ENCODE measurements at places on chromosomes 11 and 22.

GRCh38 chr11:64448599-64449380 lies 89.8 kb downstream of the RPS6KA4 start:
- DNase-seq: peak; percentile 70

DNA sequence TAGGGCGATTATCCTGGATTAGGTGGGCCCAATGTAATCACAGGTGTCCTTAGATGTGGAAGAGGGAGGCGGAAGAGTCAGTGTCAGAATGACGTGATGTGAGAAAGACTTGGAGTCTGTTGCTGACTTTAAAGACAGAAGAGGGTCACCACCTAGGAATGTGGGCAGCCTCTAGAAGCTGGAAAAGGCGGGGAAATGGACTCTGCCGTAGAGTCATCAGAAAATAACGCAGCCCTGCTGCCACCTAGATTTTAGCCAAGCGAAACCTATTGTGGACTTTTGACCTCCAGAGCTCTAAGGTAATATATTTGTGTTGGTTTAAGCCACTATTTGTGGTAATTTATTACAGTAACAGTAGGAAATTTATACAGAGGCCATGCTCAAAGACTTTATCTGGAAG lies 4.8 kb downstream of the DDX10 start:
- no peak for DNase-seq

DNA sequence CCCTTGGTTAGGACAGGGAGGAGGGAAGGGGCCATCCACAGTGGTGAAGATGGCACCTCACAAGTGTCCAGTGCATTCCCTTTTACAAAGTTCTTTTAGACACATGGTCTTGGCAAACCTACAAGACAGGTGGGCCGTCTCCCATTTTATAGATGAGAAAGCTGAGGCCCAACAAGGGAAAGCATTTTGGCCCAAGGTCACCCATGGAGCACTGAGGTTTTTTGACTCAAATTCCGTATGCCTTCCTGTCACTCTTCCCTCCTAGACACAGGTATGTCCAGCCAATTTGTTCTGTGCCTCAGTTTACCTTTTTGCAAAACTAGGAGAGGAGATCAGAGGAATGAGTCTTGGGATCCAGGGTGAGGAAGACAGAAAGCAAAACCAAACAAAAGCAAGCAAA lies 1.2 kb downstream of the C1QTNF4 start:
- no peak for DNase-seq

DNA sequence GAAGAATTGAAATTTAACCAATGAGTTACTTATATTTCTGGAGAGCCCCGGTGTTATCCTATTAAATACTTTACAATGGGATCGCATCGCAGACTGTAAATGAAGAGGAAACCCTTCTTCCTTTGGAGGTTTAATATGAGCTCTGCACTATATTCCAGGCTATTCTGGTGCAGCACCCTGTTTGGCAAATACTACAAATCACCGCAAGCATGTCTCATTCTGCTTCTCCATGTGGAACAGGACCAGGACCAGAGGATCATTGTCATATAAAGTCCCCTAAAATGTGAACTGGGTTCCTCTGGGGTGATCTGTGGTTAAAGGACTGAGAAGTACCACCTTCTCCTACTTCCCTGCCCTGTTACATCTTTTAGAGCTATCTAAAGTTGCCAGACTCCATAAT lies 703.7 kb downstream of the DLG2 start:
- no peak for DNase-seq

DNA sequence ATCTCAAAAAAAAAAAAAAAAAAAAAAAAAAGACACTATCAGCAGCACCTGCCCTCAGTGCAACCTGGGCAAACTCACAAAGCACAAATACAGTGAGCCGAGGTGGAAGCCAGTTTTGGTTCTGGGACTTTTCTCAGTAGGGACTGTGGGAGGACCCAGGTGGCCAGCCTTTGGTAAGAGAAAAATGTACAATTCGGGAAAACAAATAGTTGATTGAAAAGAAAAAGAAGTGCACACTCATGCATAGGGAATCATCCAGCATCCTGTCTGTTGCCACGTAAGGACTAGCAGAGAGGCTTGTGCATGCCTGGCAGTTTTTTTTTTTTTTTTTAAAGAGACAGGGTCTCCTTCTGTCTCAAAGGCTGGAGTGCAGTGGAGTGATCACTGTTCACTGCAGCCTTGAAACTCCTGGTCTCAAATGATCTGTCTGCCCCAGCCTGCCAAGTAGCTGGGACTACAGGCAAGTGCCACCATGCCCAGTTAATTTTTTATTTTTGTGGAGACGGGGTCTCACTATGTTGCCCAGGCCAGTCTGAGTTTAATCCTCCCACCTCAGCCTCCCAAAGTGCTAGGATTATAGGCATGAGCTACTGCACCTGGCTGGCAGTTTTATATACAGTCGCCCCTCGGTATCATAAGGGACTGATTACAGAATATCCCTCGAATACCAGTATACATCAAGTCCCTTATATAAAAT lies 36.7 kb downstream of the TPST2 start:
- peak; percentile 4 for DNase-seq

All from DMS79 treated with DMSO at 0.1 percent for 48 hours (cell line).